ENCODE measurements at places on chromosomes 6 and 20.

DNA sequence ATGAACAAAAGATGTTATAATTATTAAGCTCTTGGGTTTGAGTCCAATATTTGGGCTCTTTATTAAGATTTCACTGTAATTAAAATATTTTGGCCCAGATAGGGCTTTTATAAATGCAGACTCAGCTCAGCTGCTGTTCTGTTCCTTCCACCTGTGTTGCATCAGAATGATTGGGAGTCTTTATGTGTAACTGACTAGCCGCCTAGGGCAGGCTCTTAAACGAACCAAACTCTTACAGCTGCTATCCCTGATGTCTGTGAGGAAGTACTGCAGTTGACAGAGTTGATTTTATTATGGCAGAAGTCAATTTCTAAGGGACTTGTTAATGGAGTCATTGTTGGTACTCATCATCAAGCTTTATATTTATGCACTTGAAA lies 144.7 kb downstream of the MYO6 start:
- DNase-seq, result no peak

- no peak for DNase-seq
Observed at GRCh38 chr20:48482790-48483189, 345.0 kb downstream of the PREX1 start.

- DNase-seq, result no peak
Observed at GRCh38 chr6:43455531-43456428, at the start of gene DLK2. TSS of gene DLK2 (minus strand) at chr6:43455548. CDS start at chr6:43454825, 723 bp downstream.

DNA sequence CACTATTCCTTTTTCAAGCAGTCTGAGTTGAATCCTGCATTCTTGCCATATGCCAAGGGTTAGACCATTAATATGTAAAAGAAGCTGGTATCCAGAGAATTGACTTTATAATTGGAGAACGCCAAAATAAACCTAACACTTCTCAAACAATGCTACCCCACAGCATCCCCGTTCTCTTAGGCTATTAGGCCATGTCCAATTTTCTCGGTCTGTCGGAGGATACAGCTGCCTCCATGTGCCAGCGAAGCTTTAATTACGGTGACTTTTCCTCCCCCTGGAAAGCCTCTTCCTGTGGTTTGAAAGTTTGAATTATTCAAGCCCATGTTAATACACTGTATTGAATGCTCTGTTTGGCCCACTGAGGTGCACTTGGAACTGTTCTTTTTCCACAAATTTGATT lies 60.5 kb downstream of the HS3ST5 start:
- DNase-seq, result no peak

GRCh38 chr6:13548500-13549210 lies 25.7 kb upstream of the SIRT5 start:
- no peak for DNase-seq

- DNase-seq, result no peak
Observed at GRCh38 chr20:9506964-9507369, 7.4 kb upstream of the LAMP5 start.

DNA sequence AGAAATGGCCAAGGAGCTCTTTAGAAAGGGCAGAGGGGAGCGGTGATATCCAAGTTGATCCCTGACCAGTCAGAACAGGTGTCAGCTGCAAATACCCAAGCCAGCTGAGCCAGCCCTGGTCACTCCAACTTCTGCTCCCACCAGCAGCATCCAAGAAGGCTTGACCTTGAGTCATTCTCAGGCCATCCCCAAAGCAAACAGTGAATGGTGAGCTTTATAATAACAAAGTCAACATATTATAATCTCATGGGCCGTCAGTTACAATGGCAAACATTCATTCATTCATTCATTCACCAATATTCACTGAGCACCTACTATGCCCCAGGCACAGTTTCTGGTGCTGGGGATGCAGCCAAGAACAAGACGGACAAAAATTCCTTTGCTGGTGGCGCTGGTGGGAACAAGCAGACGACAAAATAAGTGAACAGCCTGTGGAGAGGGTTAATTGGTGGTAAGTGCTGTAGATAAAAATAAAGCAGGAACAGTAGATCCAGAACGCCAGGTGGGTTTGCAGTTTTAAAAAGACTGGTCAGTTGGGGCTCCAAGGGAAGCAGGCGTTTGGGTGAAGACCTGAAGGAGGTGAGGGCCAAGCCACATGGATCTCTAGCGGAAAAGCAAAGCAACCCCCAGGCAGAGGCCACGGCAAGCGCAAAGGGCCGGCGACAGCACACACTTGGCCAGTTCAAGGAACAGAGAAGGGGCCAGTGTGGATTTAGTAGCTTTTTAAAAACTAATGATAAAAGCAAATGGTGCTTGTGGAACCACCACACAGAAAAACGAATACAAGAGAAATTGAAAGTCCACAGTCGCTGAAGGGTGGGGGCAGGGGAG lies 131.8 kb upstream of the PTPN1 start:
- no peak for DNase-seq

DNA sequence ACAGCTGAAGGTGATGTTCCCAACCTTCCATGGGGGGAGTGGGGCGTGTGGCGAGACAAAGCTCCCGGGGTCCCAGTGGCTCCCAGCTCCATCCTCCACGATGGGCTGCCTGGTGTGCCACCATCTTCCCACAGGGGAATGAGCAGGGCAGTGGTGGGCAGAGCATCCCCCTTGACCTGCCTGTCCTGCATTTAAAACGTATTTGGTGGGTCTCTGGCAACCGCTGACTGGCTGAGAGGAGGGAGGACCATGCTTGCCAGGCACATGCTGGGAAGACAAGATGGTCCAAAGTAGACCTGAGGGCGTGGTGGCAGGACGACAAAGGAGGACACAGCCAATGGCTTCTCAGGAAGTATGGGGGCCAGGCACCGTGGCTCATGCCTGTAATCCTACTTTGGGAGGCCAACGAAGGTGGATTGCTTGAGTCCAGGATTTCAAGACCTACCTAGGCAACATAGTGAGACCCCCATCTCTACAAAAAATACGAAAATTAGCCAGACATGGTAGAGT lies 4.9 kb downstream of the TLDC2 start:
- no peak for DNase-seq

DNA sequence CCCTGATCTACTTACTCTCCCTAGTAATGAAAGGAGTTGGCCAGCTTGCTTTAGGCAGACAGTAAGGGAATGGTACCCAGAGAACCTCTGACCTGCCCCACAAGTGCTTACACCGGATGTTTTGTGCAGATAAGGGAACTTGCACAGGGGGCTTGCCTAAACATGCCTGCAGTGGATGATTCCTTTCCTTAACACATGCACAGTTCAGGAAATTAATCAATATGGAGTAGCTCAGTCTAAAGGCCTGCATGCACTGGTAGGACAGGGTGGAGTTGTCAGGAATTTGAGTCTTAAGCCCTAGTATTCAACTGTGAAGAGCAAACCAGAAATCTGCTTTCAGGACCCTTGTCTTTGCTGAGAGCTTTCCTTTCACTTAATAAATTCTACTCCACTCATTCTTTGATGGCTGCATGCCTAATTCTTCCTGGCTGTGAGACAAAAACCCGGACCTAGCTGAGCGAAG lies 3.9 kb upstream of the TRIM38 start:
- DNase-seq, result no peak

DNA sequence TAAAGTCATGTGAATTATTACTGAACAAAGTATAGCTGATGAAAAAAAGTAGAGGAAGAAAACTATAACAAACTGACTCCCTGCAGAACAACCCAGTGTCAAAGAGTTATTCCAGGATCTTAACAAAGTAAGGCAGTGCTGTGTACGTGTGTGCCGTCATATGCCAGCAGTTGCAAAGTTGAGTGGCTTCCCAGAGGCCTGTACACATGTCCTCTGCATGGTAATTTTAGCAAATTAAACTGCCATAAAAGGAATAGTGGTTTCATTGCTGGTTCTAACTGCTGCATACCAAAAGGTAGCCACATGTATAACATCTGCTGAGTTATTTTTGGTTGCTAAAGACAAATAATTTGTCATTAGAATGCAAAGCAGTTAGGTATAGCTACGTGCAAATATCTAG lies 44.8 kb downstream of the RIPOR2 start:
- no peak for DNase-seq

DNA sequence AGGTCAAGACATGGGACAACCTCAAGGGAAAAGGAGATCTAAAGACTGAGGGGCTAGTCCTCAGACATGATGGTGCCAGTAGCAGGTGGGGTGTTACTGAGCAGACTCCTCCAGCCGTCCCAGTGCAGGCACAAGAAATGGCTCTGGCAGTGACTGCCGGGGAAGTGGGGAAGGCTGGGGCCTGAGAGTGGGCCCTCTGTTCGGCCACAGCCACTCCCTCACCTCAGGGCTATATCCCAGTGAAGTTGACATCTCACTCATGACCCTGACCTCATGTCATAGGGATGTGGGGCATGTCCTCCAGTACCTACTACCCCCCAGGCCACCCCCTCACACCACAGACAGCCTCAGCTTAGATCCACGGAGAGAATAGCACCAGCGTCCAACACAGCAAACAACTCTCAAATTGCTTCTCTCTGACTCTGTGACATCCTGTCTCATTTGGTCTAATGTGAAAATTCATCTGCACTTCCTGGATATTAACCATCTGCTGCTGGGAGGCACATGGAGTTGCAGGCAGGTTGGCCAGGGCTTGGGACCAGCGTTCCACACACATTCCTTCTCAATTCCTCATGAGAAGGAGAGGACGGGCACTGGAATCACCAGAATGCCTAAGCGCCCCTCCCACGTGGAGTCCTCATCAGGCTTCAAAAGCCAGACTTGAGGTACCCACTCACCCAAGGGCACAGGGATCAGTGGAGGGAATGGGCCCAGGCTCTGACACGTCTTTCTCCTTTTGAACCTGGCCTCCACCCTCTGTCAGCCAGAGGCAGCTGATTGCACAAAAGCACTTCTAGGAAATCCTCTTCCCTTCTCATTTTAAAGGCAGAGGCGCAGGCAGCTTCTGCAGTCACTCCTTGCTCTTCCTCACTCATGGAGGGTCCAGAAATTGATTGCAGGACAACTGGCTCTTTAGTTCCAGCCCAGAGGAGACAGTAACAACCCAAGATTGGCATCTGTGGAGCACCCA lies 163.6 kb upstream of the CST7 start:
- DNase-seq, result no peak

DNA sequence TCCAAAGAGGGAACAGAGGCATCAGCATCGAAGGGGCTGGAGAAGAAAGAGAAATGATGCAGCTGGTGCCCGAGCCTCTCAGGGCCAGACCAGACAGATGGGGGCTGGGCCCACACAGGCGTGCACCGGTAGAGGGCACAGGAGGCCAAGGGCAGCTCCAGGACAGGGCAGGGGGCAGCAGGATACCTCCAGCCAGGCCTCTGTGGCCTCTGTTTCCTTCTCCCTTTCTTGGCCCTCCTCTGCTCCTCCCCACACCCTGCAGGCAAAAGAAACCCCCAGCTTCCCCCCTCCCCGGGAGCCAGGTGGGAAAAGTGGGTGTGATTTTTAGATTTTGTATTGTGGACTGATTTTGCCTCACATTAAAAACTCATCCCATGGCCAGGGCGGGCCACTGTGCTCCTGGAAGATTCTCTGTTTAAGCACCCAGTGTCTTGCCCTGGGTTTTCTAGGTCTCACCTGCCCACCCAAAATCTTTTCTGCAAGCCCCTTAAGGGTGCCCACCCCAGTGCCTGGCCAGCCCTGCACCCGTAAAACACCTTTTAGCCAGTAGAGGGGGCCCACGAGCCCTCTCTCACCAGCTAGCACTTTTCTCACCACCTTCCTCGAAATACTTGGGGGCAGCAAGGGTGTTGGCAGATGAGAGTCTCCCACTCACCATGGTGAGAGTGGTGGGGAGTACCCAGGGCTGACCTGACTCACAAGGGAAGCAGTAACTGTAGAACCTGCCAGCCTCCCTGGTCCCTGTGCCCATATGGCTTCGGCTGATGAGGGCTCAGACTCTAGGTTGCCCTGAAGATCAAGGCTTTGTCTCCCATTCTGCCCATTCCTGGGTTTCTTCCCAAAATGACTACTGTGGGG lies 35.7 kb upstream of the ID1 start:
- DNase-seq, result peak; percentile 40

GRCh38 chr6:77447254-77447653 lies 16.0 kb downstream of the HTR1B start:
- DNase-seq, result no peak

Data from mucosa of gallbladder (tissue), 1 donor.